ENCODE measurements at places on chromosomes 1 and 21.

DNA sequence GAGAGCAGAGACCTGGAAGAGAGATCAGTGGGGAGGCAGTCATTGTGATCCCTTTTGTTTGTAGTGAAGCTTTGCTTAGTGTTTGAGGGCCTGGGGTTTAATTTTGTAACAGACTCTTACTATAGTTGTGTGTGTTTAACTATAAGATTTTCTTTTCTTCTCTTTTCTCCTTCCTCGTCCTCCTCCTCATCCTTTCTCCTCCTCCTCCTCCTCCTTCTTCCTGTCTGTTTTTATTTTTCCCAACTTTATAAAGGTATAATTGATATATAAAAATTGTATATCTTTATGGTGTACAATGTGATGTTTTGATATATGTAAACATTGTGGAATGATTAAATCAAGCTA, 71.2 kb upstream of the MACF1 start:
- no peak for DNase-seq

DNA sequence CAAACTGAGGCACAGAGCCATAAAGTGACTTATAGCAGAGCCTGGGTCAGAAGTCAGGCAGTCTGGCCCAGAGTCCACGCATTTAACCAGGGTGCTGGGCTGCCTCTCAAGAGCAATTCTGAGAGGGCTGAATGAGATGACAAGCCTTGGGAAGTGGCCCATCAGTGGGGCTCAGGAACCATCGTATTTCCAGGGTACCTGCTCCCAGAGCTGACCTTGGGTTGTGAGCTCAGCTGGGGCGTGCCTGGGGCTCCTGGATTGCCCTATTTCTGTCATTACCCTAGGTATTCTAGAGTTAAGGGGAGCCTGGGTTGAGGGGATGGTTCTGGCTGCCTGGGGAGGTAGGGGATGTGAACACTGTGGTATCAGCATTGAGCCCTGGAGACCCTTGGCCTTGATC, 49.4 kb downstream of the LGR6 start:
- DNase-seq = no peak

- DNase-seq = no peak
Measured at GRCh38 chr1:235745503-235746136, 96.0 kb upstream of the GNG4 start.

DNA sequence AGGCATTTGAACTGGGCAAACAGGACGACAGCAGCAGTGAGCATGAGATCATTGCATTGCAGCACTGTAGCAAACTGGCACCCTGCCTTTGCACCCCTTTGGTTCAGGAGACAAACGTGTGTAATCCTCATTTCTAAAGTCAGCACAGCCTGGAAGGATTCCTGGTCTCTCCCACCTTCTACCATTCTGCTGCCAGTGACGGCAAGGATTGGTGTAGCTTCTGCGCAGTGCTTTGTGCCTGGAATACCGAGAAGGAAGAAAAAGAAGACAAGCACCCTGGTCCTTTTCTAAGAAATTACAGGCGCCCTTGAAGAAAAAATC, 805.3 kb downstream of the USP25 start:
- no peak for DNase-seq

DNA sequence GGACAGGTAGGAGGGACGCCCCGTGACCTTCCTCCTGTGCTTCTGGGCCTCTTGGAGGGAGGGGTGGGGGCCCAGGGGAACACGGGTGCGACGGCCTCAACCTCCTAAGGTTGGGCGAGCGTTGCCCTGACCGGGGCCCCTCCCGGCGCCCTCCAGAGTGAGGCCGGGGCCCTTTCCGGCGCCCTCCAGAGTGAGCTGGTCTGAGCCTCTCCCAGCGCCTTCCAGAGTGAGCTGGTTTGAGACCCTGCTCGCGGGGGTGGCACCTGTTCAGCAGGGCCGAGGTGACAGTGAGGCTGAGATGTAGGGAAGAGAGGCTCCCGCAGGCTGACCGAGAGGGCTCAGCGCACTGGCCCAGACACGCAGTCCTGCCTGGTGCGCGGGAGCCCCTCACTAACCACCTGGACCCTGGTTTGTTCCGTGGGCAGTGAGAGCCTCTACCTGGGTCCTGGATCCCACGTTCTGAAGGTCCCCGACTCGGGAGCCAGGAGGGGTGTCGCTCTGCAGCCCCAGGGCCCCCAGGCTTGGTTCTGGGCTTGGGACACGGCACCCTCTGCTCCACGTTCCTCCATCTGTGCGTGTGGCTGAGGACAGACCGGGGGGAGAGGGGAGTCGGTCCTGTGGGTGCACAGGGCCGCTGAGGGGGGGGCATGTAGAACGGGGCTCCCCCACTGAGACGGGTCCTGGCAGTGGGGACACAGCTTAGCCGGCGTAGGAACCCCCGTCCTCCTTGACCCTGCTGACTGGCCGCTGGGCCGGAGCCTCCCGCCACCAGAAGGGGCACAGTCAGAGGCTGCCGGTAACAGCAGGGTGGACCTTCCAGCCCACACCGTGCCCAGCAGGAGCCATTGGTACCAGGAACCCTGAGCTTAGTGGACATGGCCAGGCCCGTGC, 1.4 kb downstream of the COL6A1 start:
- no peak for DNase-seq

DNA sequence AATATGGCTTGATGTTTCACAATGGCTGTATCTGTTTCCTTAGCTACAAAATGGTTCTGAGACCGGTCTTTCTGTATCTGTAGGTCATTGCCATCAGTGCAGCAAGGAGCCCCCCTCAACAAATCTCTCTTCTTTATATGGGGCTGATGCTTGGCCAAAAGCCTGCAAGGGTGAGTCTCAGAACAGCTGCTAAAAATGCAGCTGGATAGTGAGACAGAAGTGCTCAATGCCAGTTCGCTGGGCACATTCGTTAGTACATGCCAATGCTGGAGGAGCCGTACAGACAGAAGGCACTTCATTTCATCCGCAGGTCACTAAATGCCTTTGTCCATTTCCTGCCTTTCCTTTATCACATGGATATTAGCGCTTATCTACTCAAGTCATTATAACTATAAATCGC, 67.3 kb downstream of the RUNX1 start:
- no peak for DNase-seq

- no peak for DNase-seq
Measured at GRCh38 chr1:177686933-177687332, 282.9 kb downstream of the SEC16B start.

DNA sequence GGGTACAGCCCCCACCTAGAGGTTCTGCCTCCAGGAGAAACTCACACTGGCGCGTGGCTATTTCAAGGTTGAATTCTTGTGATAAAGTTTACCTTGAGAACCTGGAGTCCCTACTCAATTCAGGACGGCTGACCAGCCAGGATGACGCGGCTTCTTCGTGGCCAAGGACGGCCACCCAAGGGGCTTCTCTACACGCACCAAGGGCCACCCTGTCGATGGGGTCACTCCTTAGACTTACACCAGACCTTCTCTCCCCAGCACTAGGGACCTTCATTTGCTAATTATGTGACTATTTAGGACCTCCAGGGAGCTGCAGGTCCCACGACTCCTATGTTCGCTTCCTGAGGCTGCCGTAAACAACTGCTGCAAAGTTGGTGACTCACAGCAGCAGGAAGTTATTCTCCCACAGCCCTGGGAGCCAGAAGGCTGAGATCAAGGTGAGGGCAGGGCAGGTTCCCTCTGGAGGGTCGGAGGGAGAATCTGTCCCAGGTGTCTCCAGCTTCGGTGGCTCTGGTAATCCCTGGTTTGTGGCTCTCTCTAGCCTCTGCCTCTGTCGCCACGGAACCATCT, 135.9 kb downstream of the NPHP4 start:
- peak; percentile 53 for DNase-seq

DNA sequence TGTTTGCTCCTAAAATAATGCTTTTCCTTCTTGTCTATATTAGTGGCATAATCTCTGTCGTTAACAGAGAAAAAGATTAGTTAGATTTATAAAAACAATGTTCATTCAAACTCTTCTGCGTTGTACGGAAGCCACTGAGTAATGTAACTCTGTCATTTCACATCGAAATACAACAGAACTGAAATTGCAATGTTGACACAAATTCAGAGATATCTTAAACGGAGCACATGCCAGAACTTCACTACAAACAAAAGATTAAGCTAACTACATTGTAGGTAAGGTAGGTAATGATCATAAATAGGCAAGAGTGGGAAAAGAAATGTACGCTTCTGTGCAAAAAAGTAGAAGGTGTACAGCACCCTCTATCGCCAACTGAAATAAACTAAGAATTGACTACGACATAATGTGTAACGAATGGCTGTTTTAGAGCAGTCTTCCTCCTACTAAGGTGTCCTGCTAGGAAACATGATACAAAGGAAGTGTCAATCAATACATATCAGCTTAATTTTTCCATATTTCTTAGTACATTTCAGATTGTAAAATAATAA, 56.6 kb downstream of the PCNX2 start:
- DNase-seq = no peak

DNA sequence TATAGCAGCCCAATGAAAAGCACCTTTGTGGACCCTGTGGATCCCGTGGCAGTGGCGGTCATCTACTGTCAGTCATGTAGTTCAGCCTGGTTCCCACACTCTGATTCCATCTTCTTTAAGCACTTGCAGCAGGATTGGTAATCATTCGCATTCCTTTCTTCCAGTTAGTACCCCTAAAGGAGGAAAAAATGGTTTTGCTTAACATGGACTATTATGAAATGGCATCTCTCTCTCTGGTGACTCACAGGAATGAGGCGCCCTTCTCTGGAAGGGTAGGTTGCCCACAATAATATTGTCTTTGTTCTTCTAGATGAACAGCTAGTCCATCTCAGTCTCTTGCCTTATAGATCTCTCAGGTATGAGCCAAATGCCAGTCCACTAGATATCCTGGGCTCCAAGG, 127.9 kb upstream of the MROH9 start:
- no peak for DNase-seq

DNA sequence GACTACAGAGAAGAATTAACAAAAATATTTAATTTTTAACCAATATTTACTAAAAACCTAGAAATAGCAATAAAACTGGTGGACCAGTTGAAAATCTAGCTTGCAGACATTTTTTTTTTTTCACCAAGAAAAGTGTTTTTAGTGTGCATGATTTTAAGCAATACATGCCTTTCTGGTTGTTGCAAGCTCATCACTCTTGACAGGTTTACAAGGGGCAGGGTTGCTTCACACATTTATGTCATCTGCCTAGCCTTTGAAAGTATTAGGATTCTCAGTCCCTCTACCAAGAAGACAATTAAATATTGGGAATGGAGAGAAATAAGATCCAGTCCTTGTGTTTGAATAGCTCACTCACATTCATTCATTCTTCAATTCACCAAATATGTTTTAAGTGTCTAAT, 53.8 kb upstream of the LYPLAL1 start:
- no peak for DNase-seq

- DNase-seq = no peak
Measured at GRCh38 chr1:3894626-3895278, 5.3 kb downstream of the C1orf174 start.

DNA sequence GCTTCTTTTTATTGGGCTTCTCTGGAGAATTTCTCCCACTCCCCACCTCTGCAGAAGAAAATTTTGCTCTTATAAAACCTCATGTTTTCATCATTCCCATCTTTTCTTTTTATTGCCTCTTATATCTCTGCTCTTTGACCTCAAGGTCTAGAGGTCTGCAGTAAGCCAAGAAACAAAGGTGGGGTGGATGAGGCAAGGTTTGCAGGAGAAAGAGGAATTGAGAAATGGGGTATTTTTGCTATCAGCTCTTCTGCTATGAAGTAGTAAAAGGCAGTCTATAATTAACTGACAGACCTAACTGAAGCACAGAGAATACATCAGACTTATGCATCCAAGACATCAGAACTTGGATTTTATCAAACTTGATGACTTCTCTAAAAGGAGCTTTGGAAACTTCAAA, 22.9 kb downstream of the SYT11 start:
- no peak for DNase-seq

GRCh38 chr1:16900751-16901150, 5.0 kb downstream of the RNU1-2 start:
- no peak for DNase-seq

DNA sequence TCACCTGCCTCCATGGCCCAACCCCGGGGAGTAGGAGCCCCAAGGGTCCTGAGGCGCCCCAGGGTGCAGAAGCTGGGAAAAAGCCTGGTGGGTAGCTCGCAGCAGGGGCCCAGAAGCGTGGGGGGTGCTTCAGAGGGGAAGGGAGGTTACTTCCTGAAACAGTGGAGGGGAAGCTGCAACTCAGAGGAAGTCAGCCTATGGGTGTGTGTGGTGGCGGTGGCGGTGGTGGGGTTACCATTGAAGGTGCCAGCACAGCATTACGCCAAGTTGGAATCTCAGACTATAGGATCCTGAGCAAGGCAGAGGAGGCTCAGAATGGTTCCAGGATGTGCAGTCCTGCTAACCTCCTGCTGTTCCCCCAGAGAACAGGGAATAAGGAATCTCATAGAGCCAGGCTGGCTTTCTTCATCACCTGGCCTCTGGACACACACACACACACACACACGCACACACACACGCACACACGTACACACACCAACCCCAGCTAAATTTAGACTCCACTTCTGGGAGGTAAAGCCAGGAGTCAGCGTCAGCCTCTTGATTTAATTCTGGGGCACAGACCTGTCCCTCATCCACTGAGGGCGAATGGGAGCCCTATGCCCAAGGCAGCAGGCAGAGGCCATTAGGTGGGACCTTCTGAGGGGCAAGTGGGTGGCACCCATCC, 1.3 kb downstream of the DENND4B start:
- DNase-seq = no peak

DNA sequence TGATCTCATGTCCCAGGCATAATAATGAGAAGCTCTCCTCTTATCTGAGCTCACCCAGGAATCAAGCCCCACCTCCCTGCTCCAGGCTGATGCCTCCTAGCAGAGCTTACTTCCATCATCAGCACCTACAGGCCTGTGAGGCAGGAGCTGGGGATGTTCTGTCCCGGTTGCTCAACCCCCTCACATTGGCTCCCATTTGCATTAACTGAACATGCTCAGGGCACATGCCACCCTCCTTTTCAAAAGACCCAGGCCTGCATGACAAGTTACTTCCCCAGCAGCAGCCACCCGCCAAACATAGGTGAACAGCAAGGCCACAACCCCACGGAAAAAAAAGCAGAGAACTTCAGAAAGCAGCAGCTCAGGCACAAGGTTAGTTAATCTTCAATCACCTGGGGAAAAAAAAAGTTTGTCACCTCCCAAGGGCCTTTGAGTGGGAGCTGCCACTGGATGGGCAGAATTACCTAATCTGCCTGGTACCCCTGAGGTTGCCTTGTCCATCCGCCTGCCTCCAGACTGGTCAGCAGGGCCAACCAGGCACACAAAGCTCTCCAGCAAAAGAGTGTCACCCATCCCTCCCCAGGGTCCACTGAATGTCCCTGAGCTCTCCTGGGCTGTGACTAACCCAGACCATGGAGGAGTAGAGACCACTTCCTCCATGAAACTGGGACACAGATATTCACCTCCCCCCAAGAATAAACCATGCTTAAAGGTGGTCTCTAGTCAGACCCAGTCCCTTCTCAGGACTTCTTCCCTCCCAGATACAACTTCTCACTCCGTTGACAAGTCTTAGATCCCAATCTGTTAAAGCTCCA, 4.4 kb downstream of the KCNN3 start:
- no peak for DNase-seq

DNA sequence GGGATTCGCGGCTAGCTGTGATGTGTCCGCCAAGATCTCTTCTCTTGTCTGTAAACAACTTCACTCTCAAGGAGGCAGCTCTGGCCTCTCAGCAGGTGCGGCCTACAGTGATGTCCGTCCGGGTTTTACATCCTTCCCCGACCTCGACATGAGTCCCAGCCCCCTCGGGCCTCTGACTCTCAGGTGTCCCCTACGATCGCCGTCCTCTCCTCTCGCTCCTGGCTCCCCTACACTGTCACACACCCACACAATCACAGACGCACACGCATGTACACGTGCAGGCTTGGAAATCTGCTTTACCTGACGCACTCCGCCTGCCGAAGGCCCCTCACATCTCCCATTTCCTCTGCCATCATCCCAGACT, 797 bp upstream of the RSPH1 start:
- DNase-seq = no peak

GRCh38 chr21:44682580-44683151, 703 bp upstream of the KRTAP12-1 start:
- no peak for DNase-seq

All from kidney capillary endothelial cell (primary cell).